ENCODE measurements at places on chromosomes 3 and 15.

GRCh38 chr15:29924750-29925149, 102.5 kb upstream of the TJP1 start:
- peak; percentile 74 for DNase-seq
- peak overlapping the region; percentile 96 for H3K27ac ChIP-seq
- no peak overlapping the region for H3K4me3 ChIP-seq
- H3K36me3 ChIP-seq, result no peaks in the 10 kb centered on the region
- peaks cover 46% of the 10 kb centered on the region for H3K4me1 ChIP-seq

DNA sequence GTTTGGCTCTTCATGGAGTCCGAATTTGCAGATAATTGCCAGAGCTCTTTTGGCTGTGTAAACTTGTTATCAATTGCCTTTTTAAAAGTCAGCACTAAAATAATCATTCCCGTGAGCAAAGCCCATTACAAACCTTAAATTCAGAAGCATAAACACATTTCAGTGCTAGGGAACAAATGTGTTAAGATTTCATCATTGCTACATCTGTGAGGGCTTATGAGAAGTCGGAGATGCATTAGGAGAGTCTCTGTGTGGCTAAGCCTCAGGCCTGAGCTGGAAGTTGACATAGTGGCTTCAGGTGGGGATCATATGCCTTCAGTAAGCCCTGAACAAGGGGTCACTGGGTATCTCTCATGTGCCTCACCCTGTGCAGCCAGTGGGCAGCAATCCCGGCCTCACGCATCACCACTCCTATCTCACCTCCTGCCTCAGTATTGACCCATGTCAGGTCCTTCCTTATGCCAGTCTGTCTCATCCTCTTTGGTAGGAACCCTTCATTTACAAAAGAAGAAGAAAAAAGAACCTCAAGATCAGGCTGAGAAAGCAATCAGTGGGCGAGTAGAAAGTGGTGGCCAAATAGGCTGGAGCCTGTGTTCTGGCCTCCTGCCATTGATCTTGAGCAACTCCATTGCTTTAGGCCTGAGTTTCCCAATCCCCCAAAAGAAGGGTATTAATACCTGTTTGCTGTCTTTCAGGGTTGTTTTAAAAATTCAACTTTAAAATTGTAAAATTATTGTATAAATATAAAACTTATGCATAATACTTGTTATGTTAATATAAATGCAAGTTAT, 233.5 kb downstream of the IL20RB start:
- H3K27ac ChIP-seq, result no peak overlapping the region
- no peaks in the 10 kb centered on the region for H3K27me3 ChIP-seq
- H3K36me3 ChIP-seq, result no peaks in the 10 kb centered on the region
- DNase-seq, result no peak
- peaks cover 10% of the 10 kb centered on the region for H3K4me1 ChIP-seq

DNA sequence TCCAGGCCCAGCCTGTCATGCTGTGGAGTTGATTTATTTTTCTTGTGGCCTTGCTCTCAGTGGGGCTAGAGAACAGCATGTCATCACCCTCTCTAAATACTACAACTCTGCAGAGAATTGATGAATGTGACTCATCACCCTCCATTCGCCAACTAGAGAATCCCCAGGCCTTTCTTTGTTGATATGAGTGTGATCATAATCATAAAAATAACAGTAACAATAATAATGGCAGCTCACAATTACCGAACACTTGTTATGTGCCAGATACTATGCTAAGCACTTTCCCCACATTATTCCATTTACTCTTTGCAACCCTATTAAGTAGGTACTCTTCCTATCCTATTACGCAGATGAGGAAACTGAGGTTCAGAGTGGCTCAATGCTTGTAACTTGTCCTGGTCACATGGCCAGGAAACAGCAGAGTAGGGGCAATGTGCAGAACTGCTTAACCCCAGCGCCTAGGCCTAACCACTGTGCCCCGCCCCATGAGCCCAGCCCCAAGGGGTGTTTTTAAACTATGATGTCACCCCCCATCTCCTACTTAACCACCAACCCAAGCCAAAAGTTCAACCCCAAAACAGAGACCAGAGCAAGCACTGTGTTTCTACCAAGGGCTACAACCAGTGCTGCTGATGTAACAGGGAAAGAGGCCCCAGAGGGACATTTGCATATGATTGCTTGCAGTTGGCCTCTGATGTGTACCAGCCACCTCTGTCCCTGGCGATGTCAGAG, 104.5 kb downstream of the ADCY5 start:
- H3K27ac ChIP-seq, result no peak overlapping the region
- H3K27me3 ChIP-seq, result no peaks in the 10 kb centered on the region
- peaks cover 19% of the 10 kb centered on the region for H3K4me1 ChIP-seq
- H3K4me3 ChIP-seq, result no peak overlapping the region

GRCh38 chr15:45794712-45795439, 160.0 kb downstream of the SQOR start:
- H3K36me3 ChIP-seq, result no peaks in the 10 kb centered on the region
- no peak overlapping the region for H3K27ac ChIP-seq
- no peak for DNase-seq
- H3K4me1 ChIP-seq, result no peaks in the 10 kb centered on the region
- H3K27me3 ChIP-seq, result no peaks in the 10 kb centered on the region

DNA sequence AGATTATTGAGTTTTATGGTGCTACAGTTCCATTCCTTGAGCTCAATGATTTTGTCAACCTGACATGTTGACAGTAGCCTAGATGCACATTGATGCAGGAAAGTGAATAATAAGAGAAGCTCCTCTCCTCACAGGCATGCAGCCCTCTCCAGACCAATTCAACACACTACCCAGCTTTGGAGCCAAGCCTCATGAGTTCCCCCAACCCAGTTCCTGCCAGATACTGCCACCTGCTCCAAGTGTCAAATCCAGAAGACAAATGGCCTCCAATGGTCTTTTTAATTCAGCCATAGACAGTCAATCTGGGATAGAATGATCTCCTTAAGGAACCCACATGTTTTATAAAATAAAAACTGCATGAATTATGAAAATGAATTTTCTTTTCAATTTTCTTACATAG, 83.7 kb upstream of the ARHGEF3 start:
- no peaks in the 10 kb centered on the region for H3K27me3 ChIP-seq
- no peak overlapping the region for H3K27ac ChIP-seq
- H3K4me1 ChIP-seq, result no peaks in the 10 kb centered on the region
- H3K36me3 ChIP-seq, result no peaks in the 10 kb centered on the region
- H3K4me3 ChIP-seq, result no peak overlapping the region
- no peak for DNase-seq

DNA sequence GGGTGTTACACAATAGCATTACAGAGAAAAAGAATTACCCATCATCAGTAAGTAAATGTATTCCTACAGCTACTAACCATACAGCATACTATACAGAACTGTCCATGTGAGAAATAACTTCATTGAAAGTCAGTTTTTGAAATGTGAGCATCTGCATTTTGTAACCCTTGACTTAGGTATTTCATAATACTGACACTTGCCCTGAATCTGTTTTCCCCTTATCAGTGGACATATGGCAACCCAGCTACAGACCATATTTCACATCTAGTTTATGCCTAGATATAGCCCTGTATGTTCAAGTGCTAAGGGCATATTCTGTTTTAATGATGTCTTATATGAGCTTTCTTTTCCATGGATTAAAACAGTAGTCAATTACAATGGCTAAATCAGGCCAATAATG, 297.6 kb downstream of the TBC1D5 start:
- no peak for DNase-seq
- H3K27me3 ChIP-seq, result no peaks in the 10 kb centered on the region

- H3K4me1 ChIP-seq, result peaks cover 56% of the 10 kb centered on the region
- no peaks in the 10 kb centered on the region for H3K36me3 ChIP-seq
- DNase-seq, result no peak
- H3K4me3 ChIP-seq, result no peak overlapping the region
Observed at GRCh38 chr3:128175768-128176167, 22.5 kb downstream of the EEFSEC start.

DNA sequence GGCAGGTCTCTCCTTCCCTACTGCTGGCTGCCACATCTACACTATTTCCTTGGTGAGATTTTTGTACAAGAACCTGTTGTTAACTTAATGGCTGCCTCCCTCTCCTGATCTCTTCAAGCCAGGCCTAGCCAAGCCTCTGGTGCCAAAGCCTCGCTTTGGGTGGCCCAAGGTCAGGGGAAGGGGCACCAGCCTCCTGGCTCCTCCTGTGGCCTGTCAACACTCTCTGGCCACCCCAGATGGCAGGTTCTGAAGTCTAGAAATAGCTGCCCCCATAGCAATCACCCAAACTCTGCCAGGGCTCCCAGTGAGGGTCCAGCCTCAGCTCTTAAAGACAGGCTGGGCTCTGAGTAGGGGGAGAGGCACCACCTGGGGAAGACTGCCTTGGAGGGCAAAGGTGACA, 5.0 kb downstream of the IFRD2 start:
- H3K36me3 ChIP-seq, result peaks cover 21% of the 10 kb centered on the region
- DNase-seq, result no peak
- H3K27ac ChIP-seq, result no peak overlapping the region
- H3K27me3 ChIP-seq, result no peaks in the 10 kb centered on the region

- H3K36me3 ChIP-seq, result peaks cover 6% of the 10 kb centered on the region
- DNase-seq, result no peak
- no peak overlapping the region for H3K4me3 ChIP-seq
- H3K27me3 ChIP-seq, result no peaks in the 10 kb centered on the region
- peaks cover 10% of the 10 kb centered on the region for H3K4me1 ChIP-seq
Observed at GRCh38 chr3:135897715-135898114, 67.8 kb upstream of the PPP2R3A start.

GRCh38 chr3:114896978-114897377, 250.1 kb downstream of the ZBTB20 start:
- peaks cover 3% of the 10 kb centered on the region for H3K4me1 ChIP-seq
- H3K27ac ChIP-seq, result no peak overlapping the region
- no peak for DNase-seq

Data from WTC11 (cell line).